ENCODE measurements at places on chromosomes 5 and 9.

GRCh38 chr5:127834554-127834953, 131.4 kb downstream of the CCDC192 start:
- no peak for DNase-seq

- no peak for DNase-seq
Measured at GRCh38 chr5:129609710-129610109, 138.2 kb upstream of the MINAR2 start.

GRCh38 chr9:22529426-22530199, 83.0 kb downstream of the DMRTA1 start:
- DNase-seq, result no peak

GRCh38 chr9:70079417-70080037, 35.9 kb downstream of the MAMDC2 start:
- DNase-seq, result no peak

DNA sequence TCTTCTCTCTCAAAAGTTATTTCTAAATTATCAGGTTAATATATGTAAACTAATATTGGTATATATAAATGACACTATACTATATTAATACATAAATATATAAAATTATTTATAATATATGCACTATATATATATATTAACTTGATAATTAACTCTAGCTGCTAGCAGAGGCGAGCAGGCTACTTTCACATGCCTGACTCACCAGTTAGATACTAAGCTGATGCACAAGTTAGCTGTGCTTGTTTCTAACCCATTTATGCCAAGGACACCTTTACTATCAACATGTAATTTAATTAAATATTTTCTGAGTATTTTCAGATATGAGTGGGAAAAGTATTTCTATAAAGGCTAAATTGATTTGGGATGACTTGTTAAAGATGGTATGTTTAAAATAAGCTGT, 70.1 kb downstream of the TRIO start:
- no peak for DNase-seq

- no peak for DNase-seq
Measured at GRCh38 chr5:180658774-180659564, 9.6 kb upstream of the FLT4 start.

DNA sequence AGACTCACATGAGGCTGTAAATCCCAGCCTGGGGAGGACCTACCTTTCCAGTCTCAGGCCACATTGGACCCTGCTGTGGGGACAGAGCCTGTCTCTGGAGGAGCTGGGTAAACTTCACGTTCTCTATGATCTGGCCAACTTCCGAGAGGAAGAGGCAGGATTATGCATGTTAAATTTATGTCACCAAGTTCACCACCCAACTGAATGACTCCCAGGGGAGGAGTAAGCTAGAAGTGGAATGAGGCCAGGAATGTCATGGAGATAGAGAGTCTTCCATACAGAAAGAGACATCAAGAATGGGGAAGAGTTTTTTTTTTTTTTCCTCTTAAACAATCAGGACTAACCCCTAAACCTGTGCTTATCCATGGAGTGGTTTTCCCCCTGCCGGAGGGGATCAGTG, 90.3 kb upstream of the PALM2AKAP2 start:
- no peak for DNase-seq

DNA sequence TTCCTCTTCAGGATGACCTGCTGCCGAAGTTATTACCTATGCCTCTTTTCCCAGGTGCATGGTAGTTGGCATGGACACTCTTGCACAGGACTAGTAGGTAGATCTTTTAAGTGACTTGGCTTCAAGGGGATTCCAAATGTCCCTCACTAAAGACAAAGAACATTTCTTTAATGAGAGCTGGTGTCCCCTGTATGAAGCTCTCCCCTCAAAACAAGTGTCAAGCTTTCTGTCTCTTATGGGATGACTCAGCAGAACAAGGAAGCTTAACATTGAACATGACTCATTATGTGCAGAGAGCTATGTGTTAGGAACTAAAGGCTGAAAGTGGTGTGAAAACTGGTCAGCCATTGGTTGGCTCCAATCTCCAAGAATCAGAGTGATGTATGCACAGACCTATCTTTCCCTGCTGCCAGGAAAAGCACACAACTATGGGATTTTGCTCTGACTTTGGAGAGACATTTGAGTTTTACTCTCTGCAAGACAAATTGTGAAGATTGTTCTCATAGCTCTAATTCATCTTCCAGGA, 120.5 kb downstream of the PRDM6 start:
- no peak for DNase-seq

DNA sequence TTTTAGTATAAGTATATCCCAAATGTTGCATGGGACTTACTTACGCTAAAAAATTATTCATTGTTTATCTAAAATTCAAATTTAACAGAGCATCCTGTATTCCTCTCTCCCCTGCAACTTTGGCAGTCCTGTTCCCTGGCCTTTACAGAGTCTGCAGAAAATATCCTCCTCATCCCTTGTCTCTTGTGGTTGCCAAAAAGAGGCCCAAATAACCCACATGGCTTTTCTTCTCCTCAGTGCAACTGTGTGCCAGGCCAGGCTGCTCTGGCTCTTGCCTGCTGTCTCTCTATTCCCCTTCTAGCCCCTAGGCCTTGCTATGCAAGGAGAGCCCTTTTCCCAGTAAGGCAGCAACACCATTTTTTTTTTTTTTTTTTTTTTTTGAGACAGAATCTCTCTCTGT, 23.0 kb downstream of the ARHGEF37 start:
- no peak for DNase-seq

DNA sequence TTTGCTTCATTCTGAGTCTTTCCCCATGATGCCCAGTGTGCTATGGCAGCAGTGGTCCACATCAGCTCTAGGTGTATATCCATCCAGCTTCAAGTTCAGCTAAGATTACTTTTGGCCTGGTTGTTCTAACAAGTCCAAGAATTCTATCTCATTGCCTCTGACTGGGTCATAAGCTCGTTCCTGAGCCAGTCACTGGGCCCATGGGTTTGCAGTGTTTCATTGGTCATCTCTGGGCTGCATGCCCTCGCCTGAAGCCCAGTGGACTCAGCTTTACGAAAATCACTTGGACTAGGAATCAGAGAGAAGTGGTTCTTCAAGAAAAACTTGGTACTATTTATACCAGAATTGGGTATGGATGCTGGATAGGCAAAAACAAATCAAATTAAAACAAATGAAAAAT, 16.1 kb upstream of the ARHGAP26 start:
- DNase-seq, result no peak

DNA sequence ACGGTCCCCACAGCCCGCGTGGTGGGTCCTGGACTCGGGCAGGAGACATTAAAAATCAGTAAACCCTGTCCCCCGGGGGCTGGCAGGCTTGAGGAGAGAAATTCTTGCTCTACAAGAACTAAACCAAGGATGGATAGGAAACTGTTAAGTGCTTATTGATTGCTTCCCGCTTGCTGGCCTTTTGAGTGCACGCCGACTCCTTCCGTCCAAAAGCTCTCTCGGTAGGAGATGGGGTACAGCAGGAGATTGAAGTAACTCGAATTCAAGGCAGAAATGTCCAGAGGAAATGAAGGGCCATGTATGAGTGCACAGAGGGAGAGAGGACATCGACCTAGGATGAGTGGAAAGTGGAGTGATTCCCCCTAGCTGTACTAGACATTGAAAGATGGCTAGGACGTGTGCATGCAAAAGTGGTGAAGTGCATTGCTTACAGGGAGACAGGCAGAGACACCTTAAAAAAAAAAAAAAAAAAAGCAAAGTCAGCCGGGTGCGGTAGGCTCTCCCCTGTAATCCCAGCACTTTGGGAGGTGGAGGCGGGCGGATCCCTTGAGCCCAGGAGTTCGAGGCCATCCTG, 923 bp downstream of the RECK start:
- no peak for DNase-seq

GRCh38 chr5:112346411-112347044, 72.5 kb downstream of the EPB41L4A start:
- no peak for DNase-seq

- no peak for DNase-seq
Measured at GRCh38 chr5:154501566-154501965, 23.5 kb upstream of the HAND1 start.

GRCh38 chr5:43523662-43524072, 8.7 kb upstream of the C5orf34 start:
- DNase-seq, result peak; percentile 72

- DNase-seq, result no peak
Measured at GRCh38 chr5:171961117-171961516, 45.3 kb downstream of the FBXW11 start.

- DNase-seq, result no peak
Measured at GRCh38 chr5:120678279-120678678, 214.2 kb downstream of the PRR16 start.

DNA sequence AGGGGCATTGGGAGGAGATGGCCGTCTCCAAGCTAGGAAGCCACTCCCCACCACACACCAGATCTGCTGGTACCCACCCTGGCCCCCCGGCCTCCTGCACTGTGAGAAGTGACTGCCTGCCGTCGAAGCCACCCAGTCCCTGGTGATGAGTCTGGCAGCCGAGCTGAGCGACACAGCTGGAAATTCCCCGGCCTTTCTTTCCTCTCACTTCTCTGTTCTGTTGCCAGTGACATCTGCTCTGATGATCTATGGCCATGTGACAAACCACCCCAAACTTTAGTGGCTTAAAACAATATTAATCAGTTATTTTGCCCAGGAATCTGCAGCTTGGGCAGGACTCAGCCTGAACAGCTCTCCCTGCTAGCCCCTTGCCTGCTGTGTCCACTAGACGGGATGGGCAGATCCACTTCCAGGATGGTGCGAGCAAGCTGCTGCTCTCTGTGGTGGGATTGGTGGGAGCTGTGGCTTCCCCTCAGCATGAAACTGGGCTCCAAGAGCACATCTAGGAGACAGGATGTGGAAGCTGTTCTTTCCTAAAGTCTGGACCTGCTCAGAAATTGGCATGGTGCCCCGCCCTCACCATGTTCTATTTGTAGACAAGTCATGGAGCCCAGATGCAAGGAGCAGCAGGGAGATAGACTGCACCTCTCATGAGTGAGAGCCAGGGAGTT, 211.2 kb downstream of the GADD45G start:
- DNase-seq, result no peak

GRCh38 chr9:124084087-124084486, 72.5 kb downstream of the LHX2 start:
- DNase-seq, result no peak

DNA sequence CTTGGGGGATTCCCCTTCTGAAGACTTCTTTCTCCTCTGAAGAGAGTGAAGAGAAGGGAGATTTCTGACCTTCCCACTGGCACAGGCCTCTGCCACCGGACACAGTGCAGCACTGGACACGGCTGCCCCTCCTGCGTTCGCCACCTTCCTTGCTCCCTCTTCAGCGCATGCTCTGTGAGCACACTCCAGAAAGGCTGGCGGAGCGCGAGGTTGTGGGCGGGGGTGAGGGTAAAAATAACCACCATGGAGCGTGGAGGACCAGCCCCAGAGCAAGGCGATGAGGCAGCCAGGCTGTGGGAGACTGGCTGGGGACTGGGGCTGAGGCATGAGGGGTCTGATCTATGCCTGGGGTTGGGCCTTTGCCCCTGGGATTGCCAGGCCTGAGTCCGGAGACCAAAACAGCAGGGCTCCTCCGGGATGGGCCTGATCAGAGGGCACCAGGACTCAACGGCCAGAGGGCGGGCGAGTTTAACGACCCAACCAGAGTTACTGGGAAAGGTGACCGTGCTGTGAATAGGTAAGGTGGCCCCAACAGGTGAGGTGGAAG, 97.2 kb downstream of the ROR2 start:
- no peak for DNase-seq

DNA sequence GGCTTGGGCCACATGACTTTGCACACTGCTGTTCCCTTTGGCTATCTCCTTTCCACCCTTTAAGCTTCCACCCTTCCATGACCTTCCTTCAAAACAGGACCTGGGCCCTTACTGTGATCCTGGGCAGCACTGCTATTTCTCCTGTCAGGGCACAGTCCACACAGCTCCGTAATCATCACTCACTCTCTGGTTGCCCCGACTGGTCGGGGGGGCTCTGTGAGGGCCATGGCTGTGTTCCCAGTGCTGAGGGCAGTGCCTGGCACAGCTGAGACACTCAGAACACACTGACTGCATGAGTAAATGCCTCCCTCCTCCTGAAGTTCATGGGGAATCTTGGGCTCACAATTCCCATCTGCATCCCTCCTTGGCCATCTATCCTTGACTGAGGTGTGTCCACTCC, 12.2 kb downstream of the TRAF1 start:
- no peak for DNase-seq

- no peak for DNase-seq
Measured at GRCh38 chr9:347667-348292, 133.1 kb downstream of the DOCK8 start.

DNA sequence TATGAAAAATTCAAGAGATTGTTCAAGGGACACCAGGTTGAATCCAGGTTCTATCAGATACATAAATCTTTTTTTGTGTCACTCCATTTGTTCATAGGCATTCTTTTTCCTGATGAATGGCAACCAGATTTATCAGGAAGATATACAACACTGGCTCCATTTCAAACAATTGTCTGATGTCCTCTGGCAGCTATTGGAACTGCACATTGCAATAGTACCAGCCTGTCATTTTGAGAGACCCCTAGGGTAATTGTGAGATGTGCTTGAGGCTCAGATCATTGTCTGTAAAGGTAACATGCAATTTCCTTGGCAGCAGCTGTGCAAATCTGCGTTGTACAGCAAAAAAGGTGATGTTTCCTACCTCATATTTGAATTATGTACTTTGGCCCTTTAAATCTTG, 25.9 kb downstream of the KCTD16 start:
- no peak for DNase-seq

- peak; percentile 10 for DNase-seq
Measured at GRCh38 chr5:60700416-60700757, 421 bp upstream of the DEPDC1B start.

- no peak for DNase-seq
Measured at GRCh38 chr9:96420468-96421219, 2.5 kb upstream of the ZNF367 start.

GRCh38 chr9:129939431-129939830, 103.6 kb downstream of the FNBP1 start:
- DNase-seq, result no peak

DNA sequence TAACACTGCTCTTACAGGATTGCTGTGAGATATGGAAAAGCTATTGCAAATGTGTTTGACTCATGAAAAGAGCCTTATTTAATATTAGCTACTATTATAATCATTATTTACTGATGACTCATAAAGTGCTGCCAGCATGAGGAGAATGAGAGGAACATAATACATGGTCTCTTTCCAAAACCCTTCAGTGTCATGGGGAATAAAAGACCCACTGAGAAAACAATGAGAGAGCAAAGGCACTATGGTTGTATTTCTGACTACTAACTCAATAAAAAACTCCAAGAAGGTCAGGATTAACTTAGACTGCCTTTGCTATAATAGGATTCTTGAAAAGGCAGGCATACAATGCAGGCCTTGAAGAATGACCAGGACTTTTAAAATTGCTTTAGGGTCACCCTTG, 633.5 kb downstream of the DTWD2 start:
- DNase-seq, result no peak

- no peak for DNase-seq
Measured at GRCh38 chr5:72107901-72108201, 576 bp downstream of the MAP1B start.

DNA sequence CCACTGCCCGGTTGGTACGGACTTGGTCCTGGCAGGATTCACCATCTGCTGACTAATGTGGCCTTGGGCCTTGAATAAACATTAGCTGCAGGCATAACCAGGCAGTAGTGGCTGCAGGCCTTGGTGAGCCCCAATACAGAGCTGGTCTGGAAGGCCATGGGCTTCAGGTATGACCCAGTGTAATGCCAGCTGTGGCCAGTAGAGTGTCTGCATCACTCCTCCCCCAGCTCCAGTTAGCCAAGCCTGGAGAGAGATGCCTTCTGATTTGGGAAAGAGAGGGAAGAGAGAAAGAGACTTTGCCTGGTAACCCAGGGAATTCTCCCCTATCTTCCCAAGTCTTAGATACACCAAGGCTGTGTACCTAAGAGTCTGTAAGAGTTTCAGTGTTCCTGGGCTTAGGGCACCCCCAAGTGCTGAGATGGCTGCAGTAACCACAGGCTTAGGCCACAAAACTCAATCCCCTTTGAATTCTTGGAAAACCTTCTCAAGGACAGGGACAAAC, 5.6 kb upstream of the C5 start:
- peak; percentile 49 for DNase-seq
